ENCODE measurements at places on chromosomes 12 and 14. TPM values are rescaled to one million over a fixed set of nuclear protein-coding genes. Genes with fewer than 3 reads are reported as not detected.
A peak's percentile ranks its signal among the peaks of the same experiment; 100 is the strongest.

Gene IL31
- total RNA-seq = 2.5 TPM

Gene KRT86
- total RNA-seq = 0.64 TPM

Gene DPF3
- 1.5 TPM for total RNA-seq

Gene SPX
- 0.59 TPM for total RNA-seq

Gene STON2
- 0.30 TPM for total RNA-seq

Gene CLEC12A
- total RNA-seq = not detected

Gene KRT71
- total RNA-seq = not detected

Gene KCNH3
- 1.5 TPM for total RNA-seq

Gene PRKD1
- total RNA-seq = not detected

Gene TPH2
- not detected for total RNA-seq

Gene BAZ2A
- 118 TPM for total RNA-seq

GRCh38 chr12:55957106-55957859 lies 8.6 kb downstream of the PMEL start:
- no peak for DNase-seq

DNA sequence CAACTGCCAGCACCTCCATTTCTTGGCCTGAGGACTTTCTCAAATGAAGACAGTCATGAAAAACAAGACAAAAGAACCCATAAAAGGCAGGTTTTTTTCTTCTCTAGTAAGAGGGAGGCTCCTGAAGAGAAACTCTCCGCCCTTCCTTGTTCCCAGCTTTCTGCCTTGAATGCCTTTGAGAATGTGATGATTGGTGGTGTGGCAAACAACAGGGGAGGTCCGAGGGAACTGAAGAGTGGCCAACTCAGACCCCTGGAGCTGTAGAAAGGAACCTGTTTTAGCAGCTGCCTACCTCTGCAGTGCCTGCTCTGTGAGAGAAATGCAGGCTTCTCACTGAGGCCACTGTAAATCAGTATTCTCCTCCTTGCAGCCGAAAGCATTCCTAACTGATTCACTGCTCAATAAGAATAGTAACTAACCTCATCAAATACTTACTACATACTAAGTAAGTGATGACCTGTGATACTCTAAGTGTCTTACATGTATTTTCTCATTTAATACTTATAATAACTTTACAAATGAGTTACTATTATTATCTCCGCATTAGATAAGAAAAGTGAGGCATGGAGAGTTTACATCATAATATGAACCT lies 16.7 kb upstream of the ERC1 start:
- DNase-seq = no peak

GRCh38 chr12:6333029-6333428 lies 8.8 kb downstream of the TNFRSF1A start:
- no peak for DNase-seq

- no peak for DNase-seq
Observed at GRCh38 chr14:81416194-81416952, 16.2 kb upstream of the STON2 start.

GRCh38 chr14:105701456-105702274 lies 175.3 kb downstream of the TMEM121 start:
- no peak for DNase-seq

DNA sequence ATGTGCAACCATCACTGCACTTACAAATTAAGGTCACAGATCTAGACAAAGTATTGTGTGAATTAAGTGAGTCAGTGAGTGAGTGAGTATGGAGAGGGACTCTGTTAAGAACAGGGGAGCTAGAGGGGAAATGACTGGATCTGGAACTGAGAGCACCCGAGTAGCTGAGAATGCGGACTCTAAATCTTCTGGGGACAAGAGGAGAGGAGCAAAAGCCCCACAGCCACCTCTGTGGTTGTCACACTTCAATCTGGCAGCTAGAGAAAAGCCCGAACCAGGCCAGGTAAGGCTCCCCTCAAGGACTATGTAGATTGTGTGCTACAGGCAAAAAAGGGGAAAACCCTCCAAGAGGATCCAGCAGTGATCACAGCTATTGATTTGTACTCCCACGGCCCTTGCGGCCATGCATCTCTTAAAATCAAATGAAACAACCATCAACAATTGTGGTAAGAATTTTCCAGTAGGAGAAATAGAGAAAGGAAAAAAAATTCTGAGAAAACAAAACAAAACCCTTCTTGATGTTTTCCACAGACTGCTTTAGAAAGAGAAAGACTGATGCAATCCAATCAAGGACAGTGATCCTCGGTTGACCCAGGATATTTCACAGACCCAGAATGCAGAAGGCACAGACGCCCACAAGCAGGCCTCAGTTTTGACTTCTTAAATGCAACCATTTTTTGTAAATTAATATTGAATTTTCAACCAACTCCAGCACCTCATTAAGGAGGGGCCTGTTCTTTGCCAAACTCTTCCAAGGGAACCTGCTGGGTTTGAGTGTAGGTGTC lies 109.6 kb downstream of the SLC38A6 start:
- no peak for DNase-seq

- no peak for DNase-seq
Observed at GRCh38 chr12:58893495-58893894, 26.8 kb downstream of the LRIG3 start.

DNA sequence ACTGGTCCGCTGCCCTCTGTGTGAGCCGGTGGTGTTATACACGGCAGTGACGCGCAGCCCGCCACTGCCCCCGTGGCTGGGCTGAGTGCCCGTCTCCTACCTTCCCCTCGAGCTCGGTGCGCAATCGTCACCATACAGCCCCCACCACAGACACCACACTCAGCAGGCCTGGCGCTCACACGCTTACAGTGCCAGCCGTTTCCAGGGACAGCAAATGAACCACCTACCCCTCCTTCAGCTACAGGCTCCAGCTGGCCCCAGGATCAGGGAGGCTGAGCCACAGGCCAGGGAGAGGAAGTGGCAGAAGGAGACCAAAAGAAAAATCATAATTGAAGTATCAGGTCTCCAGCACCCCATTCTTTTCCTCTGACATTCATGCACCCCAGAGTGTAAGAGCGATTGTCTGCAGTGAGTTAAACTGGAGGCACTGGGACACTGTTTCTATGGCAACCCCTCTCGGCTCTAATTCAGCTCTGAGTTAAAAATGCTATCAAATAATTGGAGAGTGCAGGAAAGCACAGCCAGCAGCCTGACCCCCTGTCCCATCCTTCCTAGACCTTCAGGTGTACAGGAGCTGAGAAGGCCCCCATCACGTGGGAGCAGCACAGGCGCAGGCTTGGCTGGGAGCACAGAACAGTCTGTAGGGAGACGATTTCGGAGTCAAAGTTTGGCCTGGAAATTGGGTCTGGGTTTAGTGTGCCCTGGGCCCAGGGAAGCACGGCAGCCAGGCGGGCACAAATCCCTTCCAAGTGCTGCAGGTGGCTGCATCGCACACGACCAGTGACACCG lies 18.0 kb downstream of the LRTM2 start:
- no peak for DNase-seq

GRCh38 chr12:118680356-118680963 lies 300.9 kb upstream of the SRRM4 start:
- no peak for DNase-seq

DNA sequence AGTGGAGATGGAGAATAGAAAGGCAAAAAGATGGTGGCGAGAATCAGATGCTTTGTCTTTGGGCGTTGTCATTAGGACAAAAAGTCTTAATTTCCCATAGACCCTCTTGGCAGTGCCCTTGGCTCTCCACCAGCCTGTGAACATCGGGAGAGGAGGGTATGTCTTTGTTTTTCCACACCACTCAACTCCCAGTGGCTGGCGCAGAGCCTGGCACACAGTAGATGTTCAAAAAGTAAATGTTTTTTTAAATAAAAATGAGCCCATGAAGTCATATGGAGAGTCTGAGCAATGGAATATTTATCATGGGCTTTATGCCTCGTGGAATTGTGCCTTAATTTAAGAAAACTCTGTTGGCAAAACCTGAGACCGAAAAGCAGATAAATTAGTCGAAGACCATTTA lies 90.4 kb downstream of the SRGAP1 start:
- DNase-seq = no peak

DNA sequence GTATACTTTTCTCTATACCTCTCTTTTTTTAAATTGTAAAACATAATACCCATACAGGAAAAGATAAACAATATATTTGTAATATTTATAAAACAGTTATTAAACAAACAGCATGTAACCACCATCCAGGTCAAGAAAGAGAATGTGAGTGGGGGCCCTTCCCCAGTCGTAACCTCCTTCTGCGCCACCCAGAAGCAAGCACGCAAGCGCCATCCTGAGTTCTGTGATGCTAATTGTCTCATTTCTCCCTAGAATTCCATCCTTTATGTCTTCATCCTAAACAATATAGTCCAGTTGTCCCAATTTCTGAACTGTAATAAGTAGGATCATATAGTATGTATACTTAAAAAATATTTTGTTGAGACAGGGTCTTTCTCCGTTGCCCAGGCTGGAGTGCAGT lies 129.5 kb downstream of the EXOC5 start:
- no peak for DNase-seq

DNA sequence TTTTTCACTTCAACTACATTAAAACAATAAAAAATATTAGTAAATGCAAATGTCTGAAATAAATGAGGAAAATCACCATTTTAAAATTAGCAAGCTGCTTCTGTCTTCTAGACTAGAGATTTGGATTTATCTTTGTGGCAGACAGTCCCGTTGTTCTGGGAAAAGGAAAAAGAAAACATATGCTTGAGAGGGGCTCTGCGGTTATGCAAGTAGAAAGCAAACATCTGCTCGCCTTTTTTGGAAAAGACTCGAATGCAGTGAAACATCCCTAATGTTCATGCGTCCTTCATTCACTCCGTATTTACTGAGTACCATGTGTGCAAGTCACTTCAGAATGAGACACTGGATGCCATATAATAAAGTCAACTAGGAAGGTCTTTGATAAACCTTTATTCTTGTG lies 44.9 kb downstream of the IFNG start:
- DNase-seq = peak; percentile 43

DNA sequence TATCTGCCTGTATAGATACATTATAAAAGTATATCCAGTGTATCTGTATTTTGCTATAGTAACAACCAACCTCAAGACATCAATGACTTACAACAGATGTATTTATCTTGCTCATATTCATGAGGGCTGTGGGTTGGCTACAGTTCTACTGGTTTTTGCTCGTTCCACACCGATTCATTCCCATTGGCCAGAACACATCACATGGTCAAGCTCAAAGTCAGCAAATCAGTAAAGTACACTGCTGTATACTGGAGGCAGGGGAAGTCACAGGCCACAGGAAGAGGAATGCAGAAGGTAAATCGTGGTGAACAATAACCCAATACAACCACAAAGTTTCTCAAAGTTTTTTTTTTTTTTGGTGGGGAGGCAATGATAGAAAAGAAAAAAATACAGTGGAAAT lies 180.0 kb upstream of the CDKN3 start:
- DNase-seq = no peak

- no peak for DNase-seq
Observed at GRCh38 chr12:67318786-67319185, 49.6 kb downstream of the CAND1 start.

DNA sequence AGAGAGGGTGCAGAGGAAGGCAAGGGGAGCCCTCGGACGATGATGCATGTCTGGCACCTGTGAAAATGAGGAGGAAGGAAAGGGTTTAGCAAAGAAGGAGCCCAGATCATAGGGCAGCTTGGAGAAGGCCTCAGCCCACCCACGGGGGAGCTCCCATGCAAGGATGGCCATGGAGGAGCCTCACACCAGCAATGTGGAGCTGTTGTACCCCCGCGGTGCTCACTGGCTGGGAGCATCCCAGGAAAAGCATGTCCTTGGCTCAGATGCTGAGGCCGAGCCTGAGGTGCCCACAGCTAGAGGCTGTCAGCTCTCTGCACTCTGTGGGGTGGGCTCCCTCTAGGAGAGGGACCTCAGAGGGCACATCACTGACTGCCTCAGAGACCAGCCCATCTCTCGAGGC lies 622.6 kb downstream of the AACS start:
- DNase-seq = no peak

GRCh38 chr14:91294153-91294552 lies 49.6 kb upstream of the GPR68 start:
- no peak for DNase-seq

DNA sequence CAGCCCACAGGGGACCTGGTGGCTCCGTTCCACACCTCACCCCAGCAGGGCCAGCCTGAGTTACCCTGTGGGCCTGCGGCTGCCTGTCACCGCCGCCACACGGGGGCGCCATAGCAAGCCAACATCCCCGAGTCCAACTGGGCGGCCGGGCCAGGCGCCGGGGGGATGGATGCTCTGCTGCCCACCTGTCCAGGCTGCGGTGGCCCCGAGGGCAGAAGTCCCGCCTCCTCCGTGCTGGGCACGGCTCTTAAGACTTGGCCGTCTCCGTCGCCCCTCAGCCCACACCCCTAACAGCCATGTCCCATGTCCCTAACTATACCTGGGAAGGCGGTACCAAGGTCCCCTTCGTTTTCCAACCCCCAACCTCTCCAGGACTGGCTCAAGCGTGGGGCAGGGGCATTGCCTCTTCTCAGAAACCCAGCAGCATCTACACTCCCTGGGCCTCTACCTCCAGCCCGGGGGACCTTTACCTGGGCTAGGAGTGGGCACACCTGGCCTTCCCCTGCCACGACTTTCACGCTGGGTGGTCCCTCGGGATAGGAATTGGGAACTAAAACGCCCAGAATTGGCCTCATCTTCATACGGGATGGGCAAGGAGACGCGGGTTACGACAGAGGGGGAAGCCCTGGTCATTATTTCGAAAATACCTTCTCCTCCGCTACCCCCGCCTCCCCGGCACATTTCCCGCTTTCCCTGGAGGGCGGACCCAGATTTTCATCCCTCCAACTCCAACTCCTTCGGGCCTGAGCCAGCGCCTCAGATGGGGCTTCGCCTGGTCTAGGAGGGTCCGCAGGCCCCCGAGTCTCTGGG lies 1.1 kb upstream of the CYP46A1 start:
- DNase-seq = peak; percentile 95

- no peak for DNase-seq
Observed at GRCh38 chr12:124332058-124332672, 37.3 kb downstream of the RFLNA start.

GRCh38 chr12:50246873-50247612 lies 36.3 kb downstream of the LIMA1 start:
- DNase-seq = peak; percentile 73

GRCh38 chr14:74932401-74932901 lies 9.4 kb upstream of the RPS6KL1 start:
- DNase-seq = no peak

DNA sequence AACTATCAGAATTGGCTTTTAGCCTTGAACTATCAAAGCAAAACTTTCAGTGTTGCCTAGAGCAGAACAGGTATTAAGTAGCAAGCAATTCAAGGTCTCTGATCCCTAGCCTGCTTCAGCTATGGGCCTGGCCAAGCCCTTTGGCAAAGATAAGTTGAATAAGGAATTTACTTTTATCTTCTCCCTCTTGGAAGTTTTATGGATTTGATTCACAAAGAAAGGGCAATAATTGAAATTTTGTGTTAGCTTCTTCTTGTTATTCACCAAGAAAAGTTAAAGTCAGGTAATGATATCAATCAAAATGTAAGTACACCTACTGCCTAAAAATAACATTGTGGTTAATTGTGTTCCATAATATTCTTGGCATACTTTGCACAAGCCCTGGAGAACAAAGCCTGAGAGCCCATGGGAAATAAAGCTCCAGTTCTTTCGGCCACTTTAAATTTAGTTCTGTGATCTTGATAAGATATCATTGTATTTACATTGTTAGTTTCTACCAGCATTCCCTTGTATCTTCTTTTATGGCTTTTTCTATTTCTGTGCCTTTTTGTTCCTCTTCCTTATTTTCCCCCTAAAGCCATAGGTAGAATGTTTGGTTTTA lies 158.0 kb downstream of the RAD51B start:
- DNase-seq = no peak

- DNase-seq = no peak
Observed at GRCh38 chr14:26765768-26766520, 168.1 kb upstream of the NOVA1 start.

Data from activated CD4-positive, alpha-beta T cell treated with anti-CD3 and anti-CD28 coated beads, Interleukin-2, amount 10 ng/mL, durations not matched to agents 24 days and 14 days (primary cell).